ENCODE measurements at places on chromosomes 2 and 18.

GRCh38 chr2:60633615-60634014 lies 80.2 kb upstream of the BCL11A start:
- DNase-seq: no peak

DNA sequence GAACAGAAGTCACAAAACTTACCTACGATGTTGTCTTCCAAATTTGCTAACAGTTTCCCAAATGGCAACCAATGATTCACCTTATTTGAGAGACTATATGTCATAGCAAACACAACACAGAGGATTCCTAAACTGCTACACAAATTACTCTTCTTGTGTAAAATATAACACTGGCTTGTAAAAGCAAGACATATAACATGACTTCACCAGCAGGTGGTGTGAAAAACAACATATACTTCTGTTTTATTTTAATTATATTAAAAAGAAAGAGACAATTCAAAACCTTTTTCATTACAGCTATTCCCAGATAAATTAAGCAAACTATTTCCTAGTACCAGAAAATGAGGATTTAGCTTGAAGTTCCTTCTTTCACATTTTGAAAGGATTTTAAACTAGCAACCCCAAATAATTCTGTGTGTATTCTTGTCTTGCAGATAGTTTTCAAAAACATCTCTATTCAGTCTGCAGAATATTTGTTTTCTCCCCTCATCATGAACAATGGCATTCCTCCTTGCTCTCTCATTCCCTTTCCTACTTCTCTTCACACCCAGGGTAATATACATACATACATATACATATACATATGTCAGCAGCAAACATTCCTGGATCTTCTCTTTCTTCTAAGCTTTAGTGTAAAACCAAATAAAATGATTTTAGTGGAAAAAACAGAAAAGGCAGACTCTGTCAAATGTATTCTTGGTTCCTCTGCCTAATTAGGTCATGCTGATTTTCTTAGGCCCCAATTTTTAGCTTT lies 62.1 kb downstream of the SCN3A start:
- DNase-seq: peak; percentile 32

DNA sequence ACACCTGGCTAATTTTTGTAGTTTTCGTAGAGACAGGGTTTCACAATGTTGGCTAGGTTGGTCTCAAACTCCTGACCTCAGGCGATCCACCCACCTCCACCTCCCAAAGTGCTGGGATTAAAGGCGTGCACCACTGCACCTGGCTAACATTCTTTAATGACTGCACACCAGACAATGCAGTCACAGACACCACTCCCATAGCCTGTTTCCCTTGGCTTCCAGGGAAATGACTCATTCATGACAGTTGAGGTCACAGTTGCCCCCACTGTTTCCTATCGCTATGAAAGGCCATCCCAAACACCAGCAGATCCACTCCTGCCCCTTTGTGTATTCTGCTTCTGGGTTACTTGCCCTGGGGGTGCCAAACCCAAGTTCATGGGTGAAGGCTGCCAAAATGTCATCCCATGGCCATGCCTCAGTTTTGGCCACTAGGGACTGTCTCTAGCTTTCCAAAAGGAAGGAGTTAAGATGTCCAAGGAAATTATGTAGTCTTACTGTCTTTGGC lies 8.7 kb downstream of the CHMP1B start:
- no peak for DNase-seq

DNA sequence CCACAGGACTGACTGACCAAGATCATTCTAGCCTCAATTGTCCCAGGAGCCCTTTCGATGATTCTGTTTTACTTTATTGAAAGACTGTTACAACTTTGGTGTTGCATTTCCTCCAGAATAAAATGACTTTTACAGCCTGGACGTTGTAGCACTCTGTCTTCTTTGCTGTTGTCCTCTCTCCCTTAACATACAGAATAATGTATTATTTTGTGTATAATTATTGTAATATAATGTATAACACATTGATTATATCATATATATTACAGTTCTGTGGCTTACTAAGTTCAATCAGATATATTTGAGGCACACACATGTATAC lies 380 bp upstream of the FANCL start:
- no peak for DNase-seq

DNA sequence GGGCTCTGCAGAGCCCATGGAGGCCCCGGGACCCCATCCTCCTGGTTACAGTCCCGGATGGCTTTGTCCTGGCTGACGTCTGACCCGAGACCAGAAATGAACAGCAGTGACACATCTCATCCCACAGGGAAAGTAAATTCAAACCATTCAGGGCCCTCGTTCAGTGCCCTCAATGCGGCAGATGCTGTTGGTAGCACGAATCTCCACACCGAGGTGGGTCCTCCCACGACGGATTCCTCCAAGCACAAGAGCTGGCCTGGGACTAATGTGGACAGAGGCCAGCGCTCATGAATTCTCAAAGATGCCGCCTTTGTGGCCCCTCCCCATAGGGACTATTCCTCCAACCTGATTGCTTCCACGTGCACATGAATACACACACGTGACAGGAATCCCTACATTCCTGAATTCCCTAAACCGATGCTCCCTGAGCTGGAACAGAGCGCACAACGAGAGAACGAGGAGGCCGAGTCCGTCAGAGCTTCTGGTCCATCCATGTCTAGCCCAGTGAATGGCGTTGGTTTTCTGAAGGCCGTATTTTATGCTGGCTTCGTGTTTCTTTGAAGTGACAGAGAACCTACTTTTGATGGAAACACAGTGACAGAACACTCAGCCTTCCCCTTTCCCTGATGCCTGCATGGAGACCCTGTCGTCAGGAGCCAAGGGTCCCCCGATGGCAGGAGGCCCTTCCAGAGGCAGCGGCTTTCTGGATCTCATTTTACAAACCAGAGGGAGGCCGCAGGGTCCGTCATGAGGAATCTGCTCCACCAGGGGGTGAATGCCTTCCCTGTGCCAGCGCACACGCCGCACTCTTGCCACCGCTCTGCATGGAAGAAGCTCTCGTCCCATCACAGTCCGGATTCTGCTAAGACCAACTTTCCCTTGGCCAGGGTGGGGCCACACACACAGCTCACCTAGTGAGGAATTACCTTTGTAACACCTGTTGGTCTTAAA lies 64.3 kb upstream of the SNTG2 start:
- DNase-seq: no peak

DNA sequence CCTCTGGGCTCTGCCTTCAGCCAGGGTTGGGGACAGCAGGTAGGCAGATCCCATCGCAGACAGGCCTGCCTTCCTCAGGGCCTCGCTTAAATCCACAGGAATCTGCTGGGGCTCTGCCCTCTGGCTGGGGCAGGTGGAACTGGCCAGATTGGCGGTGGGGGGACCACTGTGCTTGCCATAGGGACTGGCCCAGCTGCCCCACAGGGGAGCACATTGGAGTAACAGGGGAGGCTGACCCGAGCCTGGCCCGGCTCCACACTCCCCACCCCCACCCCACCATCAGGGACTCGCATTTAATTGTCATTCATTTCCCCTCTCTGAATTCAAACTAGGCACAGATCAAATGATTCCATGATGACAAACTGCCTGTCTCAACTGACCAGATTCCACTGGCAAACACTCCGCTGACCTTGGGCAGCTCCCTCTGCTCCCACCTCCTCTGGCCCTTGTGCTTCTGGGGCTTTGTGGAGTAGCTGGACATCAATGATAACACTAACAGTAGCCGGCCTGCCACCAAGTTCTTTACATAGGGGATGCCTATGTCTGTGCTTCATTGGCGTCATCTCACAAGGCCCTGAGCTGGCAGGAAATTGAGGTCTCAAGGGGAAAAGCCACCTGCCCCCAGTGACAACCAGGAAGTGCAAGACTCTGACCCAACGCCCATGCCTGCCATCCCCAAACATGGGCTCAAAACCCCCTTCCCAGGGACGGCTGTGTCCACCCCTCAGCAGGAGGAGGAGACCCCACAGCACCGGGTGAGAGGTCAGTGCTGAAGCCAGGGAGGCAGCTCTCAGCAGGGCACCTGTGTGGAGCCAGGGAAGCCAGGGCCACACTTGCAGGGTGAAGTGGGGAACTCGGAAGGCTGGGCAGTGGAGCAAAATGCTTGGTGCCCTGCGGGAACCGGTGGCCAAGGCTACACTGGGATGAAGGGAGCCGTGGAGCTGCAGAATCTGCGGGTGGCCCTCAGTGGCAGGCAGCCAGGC lies 2.1 kb upstream of the B3GNT7 start:
- peak; percentile 28 for DNase-seq

- no peak for DNase-seq
Measured at GRCh38 chr2:99748344-99748743, 258.5 kb upstream of the REV1 start.

- DNase-seq: no peak
Measured at GRCh38 chr2:85237849-85238565, 89.8 kb downstream of the TGOLN2 start.

- no peak for DNase-seq
Measured at GRCh38 chr2:8652774-8653426, 29.0 kb upstream of the ID2 start.

- DNase-seq: no peak
Measured at GRCh38 chr2:121489911-121490583, 40.6 kb upstream of the RNU4ATAC start.

- DNase-seq: no peak
Measured at GRCh38 chr2:134144651-134145050, 109.2 kb upstream of the MGAT5 start.

DNA sequence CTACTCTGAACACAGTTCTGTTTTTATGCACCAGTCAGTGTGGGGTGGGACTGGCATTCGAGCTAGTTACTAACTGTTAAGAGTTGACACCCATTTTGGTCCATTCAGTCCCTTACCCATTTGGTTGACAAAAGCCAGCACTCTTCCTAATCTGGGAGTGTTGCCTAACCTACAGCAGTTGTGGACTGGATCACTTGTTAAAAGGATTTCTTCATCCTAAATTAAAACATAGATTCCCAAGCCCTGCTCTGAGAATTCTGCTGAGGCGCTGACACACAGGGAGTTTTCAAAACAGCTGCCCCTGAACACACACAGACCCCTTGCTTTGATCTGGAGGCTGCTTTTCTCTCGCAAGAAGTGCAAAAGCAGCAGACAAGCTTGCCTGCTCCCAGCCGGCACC lies 6.4 kb downstream of the TIMM21 start:
- no peak for DNase-seq

DNA sequence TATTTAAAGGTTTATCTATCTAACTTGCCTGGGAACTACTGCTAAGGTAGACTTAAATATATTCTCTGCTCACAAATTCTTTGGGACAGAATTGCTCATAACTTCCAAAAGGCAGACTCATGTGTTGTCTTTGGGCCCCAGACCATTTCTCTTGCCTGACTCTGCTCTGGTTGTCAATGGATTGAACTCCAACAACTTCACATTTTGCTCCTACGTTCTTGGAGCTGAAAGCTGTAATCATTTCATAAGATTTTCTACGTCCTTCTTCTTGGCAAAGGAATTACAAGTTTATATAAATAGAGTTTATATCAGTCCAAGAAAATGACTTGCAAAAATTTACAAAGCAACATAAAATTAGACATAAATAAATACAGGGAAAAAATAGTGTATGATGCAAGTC lies 32.9 kb upstream of the PPM1B start:
- no peak for DNase-seq

DNA sequence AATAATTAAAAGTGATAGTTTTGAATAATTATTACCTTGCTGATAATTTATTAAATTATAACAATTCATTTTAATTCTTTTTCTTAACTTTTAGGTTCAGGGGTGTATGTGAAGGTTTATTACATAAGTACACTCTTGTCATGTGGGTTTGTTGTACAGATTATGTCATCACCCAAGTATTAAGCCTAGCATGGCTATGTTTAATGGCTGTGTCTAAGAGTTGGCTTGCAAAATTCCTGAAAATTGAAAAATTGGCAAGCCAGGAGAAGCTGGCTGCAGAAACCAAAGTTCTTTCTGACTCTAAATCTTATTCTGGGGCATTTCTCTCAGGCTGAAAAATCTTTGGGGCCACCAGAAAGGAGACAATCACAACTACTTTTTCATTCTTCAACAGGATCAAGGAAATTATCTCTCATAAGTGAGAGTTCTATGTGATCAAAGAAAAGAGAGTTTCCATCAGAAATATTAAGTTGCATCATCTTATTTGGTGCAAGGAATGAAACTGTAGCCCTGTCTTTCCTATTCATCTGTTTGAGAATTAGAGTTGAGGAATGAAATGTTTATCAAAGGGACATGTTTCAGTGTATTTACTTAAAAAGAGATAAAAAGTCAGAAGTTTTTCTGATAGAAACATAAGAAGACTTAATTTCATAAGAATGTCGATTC lies 412.1 kb upstream of the CDH2 start:
- DNase-seq: no peak

DNA sequence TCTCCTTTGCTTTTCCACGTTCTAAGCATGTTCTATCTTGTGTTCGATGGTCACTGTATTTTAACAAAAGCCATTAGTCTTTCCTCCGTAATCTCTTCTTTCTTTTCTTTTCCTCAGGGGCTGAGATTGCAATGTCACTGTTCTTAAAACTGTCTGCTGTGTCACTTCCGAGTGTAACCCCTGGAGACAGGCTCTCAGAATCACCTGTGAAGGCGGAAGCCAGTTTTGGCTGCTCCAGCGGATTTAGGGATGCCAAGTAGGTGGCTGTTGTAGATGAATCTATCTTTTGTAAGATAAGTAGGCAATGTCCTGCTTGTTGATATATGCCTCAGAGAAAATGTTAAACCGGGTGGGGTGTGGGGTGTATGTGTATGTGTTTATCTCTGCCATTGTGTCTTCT lies 94.7 kb upstream of the L3MBTL4 start:
- DNase-seq: no peak

DNA sequence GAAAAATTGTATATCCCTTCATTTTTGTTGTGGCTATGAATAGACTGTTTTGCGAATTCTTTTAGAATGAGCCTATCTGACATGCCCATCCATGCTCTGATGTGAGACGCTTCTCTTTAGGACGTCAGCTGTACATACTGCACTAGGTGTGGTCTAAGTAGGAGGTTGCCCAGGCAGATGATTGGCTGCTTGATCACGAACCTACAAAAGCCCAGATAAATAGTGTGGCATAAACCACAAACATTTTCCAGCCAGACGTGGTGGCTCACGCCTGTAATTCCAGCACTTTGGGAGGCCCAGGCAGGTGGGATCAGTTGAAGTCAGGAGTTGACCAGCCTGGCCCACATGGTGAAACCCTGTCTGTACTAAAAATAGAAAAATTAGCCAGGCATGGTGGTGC lies 251.8 kb downstream of the AGAP1 start:
- DNase-seq: no peak

GRCh38 chr18:70621710-70622109 lies 332.9 kb downstream of the SOCS6 start:
- DNase-seq: peak; percentile 97

- DNase-seq: no peak
Measured at GRCh38 chr18:492451-492850, 8.1 kb downstream of the COLEC12 start.

- no peak for DNase-seq
Measured at GRCh38 chr18:55064760-55065159, 105.5 kb upstream of the CCDC68 start.

DNA sequence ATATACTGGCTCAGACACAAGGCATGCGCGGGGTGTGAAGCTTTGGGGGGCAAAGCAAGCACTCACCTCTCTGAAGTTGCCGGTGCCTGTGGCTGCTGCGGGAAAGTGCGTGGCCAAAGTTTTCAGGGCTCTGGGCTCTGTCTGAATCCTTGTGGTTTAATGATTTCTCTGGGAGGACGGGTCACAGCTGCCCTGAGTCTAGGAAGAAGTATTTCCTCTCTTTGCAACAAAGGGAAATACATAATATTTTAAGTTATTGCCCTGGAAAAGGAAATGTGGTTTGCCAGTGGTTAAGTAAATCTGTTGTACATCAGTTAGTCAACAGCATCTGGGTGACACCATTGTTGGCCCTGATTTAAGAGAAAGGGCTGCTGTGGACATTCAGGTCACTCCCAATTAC lies 56.7 kb upstream of the ZDBF2 start:
- peak; percentile 4 for DNase-seq

- no peak for DNase-seq
Measured at GRCh38 chr2:189163889-189164288, 15.7 kb downstream of the COL5A2 start.

GRCh38 chr2:224982226-224982625 lies 60.0 kb downstream of the DOCK10 start:
- DNase-seq: no peak

Data from Jurkat, Clone E6-1 (cell line).